NCI-H2171 (cell line): ENCODE measurements at places on chromosomes 11 and 22.

GRCh38 chr11:95291946-95292345, 60.9 kb upstream of the SESN3 start:
- DNase-seq = no peak

GRCh38 chr22:46044621-46045458, 67.9 kb upstream of the WNT7B start:
- DNase-seq = no peak

DNA sequence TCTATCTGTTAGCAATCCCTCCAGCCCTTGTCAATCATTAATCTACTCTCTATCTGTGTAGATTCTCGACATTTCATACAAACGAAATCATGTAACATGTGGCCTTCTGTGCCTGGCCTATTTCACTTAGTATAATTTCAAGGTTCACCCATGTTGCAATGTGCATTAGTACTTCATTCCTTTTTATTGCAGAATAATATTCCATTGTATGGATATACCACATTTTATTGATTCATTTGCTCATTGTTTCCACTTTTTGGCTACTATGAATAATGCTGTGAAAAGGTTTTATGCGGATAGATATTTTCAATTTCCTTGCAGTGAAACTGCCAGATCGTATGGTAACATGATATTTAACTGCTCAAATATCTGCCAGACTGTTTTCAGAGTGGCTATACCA, 100.1 kb downstream of the MIAT start:
- no peak for DNase-seq

DNA sequence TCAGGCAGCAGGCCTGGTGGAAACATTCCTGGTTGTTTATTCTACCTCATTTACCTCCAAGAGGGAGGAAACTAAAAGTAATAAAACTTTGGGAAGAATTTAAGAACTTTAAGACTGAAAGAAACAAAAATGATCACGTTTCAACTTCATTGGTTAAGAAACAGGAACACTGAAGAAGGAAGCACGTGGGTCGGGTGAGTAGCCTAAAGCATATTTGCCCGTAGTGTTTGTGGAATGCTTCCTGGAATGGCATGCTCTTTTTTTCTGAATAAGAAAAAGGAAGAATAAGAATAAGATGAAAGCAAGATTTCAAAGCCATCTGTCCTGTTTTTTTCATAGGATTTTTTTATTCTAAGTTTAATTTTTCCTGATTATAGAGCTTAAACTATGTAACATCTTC, 83.1 kb downstream of the WNT11 start:
- no peak for DNase-seq

DNA sequence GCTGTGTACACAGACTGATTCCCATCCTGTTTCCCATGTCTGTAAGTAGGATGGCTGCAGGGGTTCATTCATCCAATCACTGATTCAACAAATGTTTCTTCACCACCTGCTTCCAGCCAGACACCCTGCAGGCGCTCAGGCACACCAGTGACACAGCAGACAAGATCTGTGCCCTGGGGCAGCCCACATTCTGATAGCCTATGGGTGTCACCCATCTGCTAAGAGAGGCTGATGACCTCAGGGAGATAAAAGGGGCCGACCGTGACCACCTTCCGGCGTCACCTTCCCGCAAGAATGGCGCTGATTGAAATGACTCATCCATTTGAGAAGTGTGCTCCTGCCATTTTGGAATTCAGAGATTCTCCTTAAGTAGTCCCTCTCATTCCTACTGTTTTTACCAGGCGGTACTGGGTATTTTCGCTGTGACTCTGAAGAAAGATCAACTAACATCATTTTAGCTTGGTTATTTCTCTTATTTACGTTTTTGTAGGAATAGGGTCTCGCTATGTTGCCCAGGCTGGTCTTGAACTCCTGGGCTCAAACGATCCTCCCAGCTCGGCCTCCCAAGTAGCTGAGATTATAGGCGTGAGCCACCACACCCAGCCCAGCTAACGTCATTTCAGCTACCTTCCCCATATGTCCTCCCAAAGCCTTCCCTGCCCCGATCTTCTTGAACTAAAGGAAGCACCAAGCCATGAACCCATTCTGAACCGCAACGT, 73.2 kb upstream of the BID start:
- DNase-seq = peak; percentile 36

DNA sequence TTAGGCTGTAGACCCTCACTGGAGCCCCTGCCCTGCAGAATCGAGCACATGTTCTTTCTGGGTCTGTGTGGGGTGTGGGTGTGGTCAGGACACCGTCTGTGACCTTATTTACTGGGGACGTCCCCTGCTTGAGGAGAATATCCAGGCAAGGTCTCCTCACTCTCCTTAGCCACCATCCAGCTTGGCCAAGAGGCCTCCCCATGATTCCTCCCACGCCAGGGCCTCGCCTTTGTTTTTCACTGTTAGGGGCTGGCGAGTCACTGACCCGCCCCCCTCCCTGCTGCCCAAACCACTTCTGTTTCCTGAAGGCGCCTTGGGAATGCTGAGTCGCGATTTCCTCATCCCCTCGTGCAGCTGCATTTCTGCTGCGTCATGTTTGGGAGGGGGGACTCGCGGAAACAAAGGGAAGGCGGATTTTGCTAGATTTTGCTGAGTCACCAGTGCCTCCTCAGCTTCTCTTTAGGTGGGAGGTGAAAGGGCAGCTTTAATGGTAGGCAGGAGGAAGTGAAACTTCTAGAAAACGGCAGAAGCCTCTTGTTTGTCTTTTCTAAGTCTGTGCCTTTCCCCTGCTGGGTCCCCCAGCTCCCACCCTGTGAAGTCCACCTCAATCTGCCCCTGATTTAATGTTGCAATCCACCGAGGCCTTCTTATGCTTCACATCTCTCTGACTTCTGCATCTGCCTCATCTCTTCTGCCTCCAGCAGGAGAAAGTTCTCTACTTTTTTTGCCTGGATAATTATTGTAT, 4.0 kb upstream of the HMOX1 start:
- DNase-seq = peak; percentile 83

GRCh38 chr22:43511276-43511910, 99.6 kb downstream of the MPPED1 start:
- DNase-seq = no peak

- DNase-seq = no peak
These were observed 51.4 kb upstream of the DBX1 start for GRCh38 chr11:20211691-20212090.

DNA sequence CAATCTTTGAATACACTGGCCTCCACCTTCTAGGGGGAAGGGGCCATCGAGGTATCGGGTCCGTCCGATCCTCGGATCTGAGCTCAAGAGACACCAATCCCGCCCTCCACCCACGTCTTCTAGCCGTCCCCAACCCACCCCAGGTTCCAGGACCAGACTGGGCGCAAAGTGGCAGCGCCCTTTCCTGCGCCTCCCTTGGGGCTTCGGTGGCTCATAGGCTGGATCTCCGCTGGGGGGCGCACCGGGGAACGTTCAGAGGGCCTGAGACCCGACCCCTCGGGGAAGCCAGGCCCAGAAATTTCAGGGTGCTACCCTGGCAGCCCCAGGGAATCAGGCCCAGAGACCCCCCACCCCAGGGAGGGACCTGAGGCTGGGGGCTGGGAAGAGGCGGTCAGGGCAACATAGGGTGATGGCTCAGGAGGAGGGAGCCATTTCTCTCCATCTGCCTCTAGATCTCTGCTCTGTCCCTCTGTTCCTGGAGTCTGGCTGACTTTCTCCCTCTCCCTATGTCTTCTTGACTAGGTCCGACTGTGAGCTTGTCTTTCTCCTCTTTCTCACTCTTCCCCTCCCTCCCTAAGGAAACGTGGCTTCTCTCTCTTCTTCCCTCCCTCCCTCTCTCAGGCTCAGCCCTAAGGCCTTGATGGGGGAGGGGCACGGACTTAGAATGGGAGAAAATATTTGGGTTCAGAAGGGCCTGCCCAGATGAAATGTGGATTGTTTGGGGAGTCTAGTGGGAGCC, 1.1 kb downstream of the CREB3L1 start:
- no peak for DNase-seq

DNA sequence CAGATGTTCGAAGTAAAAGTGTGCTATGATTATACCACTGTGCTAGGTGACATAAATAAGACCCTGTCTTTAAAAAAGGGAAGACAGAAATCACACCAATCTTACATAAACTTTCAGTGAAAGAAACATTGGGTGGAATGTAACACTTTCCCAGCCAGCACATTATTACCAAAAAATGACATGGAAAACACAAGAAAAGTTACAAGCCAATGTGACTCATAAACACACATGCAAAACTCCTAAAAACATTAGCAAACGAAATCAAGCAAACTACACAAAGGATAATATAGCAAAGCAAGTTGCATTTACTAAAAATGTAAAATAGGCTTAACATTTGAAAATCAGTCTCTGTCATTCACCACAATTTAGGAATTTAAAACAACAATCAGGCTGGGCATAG, 47.0 kb downstream of the SBF2 start:
- DNase-seq = no peak

GRCh38 chr11:84250834-84251613, 964.9 kb upstream of the CCDC90B start:
- DNase-seq = no peak

GRCh38 chr11:76560219-76560618, 110.3 kb downstream of the LRRC32 start:
- DNase-seq = no peak

DNA sequence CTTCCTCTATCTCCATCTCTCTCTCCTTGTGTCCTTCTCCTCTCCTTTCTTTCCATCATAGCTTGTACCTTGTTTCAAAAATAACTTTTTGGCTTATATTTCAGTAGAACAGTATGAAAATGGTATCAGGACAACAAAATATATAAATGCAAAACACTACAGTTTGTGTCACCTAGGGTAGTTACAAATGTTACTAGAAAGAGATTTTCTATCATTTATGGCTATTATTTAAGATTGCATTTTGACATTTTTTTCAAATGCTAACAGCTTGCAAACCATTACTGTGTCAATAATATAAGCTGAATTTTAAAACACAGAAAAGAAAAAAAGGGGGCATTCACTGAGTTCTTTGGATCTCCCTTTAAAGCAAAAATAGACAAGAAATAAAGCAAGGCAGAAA, 392.3 kb upstream of the LRRC4C start:
- no peak for DNase-seq

- peak; percentile 23 for DNase-seq
These were observed 108.3 kb downstream of the PTPRJ start for GRCh38 chr11:48088682-48089050.
